ENCODE measurements at places on chromosomes 2 and 18.

DNA sequence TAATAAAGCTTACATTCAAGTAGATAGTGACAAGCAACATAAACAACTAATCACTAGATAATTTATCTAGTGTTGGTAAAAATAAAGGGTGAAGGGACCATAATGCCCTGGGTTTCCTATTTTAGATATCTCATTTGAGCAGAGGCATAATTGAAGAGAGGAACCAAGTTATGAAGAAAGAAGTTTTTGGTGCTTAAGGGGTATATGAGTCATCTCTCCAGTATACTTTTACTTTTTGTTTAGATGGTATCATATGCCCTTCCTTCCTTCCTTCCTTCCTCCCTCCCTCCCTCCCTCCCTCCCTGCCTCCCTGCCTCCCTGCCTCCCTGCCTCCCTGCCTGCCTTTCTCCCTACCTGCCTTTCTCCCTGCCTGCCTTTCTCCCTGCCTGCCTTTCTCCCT is 1053.5 kb upstream of the CELF4 start:
- DNase-seq, result no peak

DNA sequence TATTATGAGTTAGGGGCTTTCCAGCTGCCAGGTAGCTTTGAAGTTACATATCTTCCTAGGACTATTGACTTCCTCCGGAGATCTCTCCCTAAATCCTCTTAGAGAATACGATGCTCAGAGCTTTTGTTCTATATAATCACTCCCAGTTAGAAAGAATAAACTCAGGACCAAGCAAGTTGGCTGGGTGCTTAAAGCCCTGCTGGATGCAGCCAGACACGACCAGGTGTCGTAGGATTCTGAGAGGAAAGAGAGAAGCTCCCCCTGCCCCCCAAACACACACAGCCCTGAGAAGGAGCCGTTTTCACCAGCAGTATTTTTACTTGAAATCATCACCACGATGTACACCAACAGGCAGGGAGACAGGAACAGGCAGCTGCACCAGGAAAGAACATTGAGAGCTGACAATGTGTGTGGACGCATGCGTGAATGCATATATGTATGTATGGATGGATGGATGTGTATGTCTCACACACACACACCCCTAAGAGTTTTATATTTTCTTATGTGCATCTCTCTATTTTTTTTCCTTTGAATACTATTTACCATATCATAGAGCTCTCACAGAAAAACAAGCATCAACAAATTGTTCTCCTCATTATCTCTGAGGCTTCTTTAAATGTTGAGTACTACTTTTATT is 382.6 kb downstream of the EPHA4 start:
- no peak for DNase-seq

GRCh38 chr2:157833721-157834120 is 42.4 kb downstream of the ACVR1 start:
- no peak for DNase-seq

DNA sequence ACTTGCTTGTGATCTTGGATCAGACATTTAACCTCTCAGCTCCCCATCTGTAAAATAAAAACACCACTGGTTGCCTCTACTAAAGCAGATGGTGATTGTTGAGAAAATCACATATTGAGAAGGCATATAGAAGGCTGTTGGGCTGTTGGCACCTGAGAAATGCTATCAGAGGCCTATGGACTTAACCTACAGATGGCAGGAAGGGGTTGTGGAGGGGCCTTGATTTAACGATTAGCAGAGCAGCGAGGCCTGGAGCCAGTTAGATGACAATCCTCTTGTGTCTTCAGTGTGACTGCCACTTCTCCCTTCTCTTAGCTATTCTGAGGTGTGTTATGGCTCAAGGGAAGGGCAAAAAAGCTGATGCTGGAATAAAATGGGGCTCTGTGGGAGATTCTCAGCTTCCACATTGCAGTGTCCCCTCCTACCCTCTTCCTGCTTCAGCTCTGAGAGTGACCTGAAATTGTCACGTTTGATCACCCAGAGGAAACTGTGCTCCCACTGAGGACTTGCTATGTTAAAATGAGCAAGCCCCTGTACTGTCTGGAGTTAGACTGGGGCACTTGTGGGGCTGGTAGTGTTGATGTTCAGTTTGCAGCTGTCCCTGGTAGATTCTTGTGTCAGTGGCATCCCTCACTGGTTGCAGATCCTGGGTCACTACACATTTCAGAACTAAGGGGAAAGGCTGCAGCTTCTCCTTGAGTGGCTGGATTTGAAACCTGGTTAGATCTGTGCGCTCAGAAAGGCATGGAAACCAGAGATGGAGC is 31.5 kb downstream of the CXCR4 start:
- no peak for DNase-seq

DNA sequence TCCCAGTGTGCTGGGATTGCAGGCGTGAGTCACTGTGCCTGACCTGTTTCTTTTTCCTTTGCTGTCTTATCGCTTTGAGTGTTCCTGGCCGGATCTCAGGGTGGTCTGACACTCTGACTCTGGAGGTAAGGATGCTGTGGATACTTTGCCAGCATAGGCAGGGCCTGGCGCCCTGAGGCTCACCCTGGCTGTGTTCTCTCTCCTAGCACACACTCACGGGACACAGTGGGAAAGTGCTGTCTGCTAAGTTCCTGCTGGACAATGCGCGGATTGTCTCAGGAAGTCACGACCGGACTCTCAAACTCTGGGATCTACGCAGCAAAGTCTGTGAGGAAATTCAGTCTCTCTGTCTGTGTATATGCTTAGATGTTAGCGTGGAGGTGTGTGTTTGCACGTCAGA is 18.0 kb upstream of the SAG start:
- DNase-seq, result no peak

DNA sequence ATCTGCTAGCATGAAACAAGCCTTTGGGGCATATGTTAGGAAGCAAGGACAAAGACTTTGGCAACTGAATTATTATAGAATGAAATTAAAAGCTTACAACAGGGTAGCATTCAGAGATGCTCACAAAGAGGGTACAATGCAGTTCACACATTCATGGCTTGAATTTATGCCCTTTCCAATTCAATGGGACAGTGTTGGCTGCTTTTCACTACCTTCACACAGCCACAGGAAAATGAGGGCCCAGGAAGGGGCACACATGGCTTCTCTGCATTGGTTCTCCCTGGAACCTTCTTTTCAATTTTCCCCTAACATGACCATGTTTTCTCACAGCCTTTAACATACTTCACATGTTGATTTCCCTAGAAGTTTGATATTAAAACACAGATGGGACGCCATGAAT is 978.1 kb downstream of the TMEM182 start:
- no peak for DNase-seq

GRCh38 chr2:95333056-95333455 is 35.9 kb downstream of the KCNIP3 start:
- no peak for DNase-seq

- no peak for DNase-seq
Observed at GRCh38 chr18:49761771-49762170, 51.6 kb downstream of the ACAA2 start.

- no peak for DNase-seq
Observed at GRCh38 chr18:76568731-76569130, 73.7 kb upstream of the ZNF516 start.

Data from colonic mucosa (tissue), 4 donors.